ENCODE measurements at places on chromosomes 5 and 9. TPM values are rescaled to one million over a fixed set of nuclear protein-coding genes. Genes with fewer than 3 reads are reported as not detected.

The FRMD3 gene
- 11.1 TPM for total RNA-seq

The NUTM2G gene
- total RNA-seq: not detected

The GIN1 gene
- total RNA-seq: 6.2 TPM

The FOXI1 gene
- total RNA-seq: under 0.01 TPM

The SLC45A2 gene
- total RNA-seq: not detected

The SPINK13 gene
- not detected for total RNA-seq

Data from regular cardiac myocyte (primary cell).